ENCODE measurements at places on chromosomes 5 and 9.

DNA sequence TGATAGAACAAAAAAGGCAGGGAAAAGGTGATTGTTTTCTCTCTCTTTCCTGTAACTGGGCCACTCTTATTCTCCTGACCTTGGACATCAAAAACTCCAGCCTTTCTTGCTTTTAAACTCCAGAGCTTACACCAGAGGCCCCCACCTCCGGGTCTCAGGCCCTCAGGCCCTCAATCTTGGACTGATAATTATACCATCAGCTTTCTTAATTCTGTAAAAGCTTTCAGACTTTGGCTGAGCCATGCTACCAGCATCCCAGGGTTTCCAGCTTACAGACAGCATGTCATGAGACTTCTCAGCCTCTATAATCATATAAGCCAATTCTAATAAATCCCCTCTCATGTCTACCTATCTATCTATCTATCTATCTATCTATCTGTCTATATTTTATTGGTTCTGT is 137.7 kb downstream of the SNX18 start:
- DNase-seq, result no peak

DNA sequence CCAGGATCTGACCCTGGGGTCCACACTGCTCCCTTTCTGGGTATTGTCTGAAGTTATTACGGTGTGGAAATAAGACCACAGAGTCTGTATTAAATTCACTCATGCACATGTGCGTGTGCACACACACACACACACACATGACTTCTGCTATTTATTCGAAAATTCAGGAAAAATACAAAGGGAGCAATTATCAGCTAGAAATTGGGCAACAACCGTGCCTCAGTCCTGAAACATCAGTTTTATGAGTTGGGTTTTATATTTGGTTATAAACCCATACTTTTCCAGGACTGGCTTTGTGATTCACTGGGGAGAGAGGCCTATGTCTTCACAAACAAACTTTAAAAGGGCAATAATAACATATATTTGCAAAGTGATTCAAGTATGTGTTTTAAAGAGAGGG is 90.2 kb downstream of the ANGPTL2 start:
- DNase-seq, result no peak

GRCh38 chr5:69043655-69043996 is 50.2 kb upstream of the SLC30A5 start:
- no peak for DNase-seq

- DNase-seq, result no peak
Measured at GRCh38 chr9:137986268-137987099, 108.9 kb downstream of the CACNA1B start.

DNA sequence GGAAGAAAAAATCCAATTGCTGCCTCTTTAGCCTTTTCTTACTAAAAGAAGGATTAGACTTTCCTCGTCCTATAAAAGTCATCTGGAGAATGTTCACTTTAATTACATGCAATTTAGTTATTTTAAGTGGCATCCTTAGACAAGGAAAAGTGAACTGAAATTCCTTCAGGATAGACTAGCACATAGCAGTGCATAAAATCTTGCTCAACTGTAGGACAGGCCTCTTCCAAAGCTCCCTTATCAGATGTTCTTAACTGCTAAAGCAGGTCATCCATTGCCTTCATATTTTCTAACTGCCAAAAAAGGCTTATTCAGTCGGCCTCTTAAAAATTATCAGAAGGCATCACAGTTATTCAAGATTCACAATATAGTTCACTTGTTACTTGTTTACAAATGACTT is 396.5 kb downstream of the DMRT2 start:
- no peak for DNase-seq

DNA sequence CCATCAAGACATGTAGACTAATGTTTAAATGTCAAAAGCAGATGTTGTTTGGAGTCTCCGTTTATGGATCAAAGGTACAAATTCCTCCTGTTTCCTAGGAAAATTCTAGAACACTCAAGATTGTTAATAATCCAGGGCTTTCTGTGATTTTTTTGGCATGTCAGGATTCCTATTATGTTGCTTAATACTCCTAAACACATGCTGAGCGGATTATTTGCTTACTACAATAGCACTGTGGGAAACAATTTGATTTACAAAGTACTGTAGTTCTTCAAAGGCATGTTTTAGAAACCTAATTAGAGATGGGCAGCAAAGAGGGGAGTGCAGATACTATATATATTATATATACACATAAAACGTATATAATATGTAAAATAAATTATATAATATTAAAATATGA is 19.0 kb upstream of the SCAMP1 start:
- no peak for DNase-seq

- no peak for DNase-seq
Measured at GRCh38 chr5:33933723-33934169, 2.4 kb upstream of the RXFP3 start.

All from hematopoietic multipotent progenitor cell treated with erythropoietin and hydrocortisone succinate and interleukin-3 and kit ligand, for 8 days (in vitro differentiated cells).